Activated T-helper 1 cell treated with anti-CD3 and anti-CD28 coated beads, Interleukin-12 subunit alpha, Interleukin-12 subunit beta, Interleukin-2, Interleukin-4 antibody, amounts not matched to agents 30 ng/mL and 10 ng/mL and 1 ng/mL, durations not matched to agents 14 hours and 24 hours and 36 hours (primary cell): ENCODE measurements at places on chromosomes 6 and 20. TPM values are rescaled to one million over a fixed set of nuclear protein-coding genes. Genes with fewer than 3 reads are reported as not detected.

GCNT2 gene
- 2.0 and 3.0 TPM in 2 replicates for total RNA-seq

OPRL1 gene
- total RNA-seq = 0.16 and 0.20 TPM in 2 replicates

TNNC2 gene
- total RNA-seq = not detected in 2 replicates

KIAA0408 gene
- total RNA-seq = 14.7 and 16.9 TPM in 2 replicates

AIF1 gene
- total RNA-seq = 55.5 and 61.5 TPM in 2 replicates

CD109 gene
- 27.1 and 29.3 TPM in 2 replicates for total RNA-seq

DNA sequence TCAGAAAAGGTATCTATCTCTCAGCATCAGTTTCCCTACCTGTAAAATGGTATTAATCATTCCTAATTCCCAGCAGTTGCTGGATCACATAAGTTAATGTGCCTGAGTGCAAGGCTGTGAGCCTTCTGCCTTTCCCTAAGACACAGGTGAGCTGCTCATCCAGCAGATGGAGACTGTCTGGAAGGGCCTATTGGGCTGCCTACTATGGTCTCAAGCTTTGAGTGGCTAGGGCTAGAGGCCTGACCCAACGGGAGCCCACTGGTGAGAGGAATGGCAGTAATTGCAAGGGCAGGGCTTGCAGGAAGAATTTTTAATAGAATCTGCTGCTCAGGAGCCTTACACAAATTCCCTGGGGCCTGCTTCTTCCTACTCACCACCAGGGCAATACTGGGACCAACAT, 4.3 kb downstream of the KHDC1 start:
- no peak for DNase-seq

DNA sequence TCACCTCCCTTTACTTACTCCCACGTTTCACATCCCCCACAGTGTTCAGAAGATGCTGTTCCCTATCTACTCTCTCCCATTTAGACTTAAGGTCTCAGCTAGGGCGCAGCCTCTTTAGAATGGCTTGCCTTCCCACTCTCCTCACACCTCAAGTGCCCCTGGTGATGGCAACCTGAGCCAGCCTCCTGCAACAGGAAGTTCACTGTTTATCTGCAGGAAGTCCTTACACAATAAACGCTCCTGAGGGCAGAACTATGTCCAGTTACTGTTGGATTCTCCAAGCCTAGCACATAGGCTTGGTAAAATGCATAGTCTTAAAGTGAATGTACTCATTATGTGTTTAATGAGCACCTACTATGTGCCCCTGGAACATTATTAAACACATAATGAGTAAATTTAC, 21.9 kb upstream of the RAB22A start:
- no peak for DNase-seq

GRCh38 chr6:157206359-157206815, 116.9 kb downstream of the TMEM242 start:
- DNase-seq = no peak

GRCh38 chr6:69894578-69895347, 28.4 kb downstream of the COL19A1 start:
- no peak for DNase-seq

DNA sequence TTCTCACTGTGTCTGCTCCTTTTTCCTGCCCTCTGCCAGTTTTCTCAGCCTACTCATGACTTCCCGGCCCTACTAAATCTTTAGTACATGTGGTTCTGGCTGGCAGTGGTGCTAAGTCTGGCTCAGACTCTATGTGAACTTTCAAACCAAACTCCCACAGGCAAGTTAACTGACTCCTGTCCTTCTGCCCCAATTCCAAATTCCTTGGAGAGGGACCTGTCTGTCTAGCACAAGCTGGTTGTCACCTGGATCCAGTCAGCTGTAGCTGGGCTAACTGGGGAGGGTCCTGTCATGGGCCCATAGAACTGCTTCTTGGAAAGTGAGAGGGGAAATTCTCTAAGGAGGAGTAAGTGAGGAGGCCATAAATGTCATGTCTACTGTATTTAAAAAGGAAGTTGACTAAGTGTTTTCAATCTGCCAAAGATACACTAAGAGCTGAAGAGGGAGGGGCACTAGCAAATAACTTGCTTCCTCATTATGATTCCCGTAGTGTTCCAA, 240.1 kb downstream of the KCNQ5 start:
- no peak for DNase-seq

- DNase-seq = no peak
Measured at GRCh38 chr20:32057656-32058184, 5.7 kb downstream of the HCK start.

GRCh38 chr6:45438151-45438550, 60.4 kb upstream of the SUPT3H start:
- DNase-seq = no peak

DNA sequence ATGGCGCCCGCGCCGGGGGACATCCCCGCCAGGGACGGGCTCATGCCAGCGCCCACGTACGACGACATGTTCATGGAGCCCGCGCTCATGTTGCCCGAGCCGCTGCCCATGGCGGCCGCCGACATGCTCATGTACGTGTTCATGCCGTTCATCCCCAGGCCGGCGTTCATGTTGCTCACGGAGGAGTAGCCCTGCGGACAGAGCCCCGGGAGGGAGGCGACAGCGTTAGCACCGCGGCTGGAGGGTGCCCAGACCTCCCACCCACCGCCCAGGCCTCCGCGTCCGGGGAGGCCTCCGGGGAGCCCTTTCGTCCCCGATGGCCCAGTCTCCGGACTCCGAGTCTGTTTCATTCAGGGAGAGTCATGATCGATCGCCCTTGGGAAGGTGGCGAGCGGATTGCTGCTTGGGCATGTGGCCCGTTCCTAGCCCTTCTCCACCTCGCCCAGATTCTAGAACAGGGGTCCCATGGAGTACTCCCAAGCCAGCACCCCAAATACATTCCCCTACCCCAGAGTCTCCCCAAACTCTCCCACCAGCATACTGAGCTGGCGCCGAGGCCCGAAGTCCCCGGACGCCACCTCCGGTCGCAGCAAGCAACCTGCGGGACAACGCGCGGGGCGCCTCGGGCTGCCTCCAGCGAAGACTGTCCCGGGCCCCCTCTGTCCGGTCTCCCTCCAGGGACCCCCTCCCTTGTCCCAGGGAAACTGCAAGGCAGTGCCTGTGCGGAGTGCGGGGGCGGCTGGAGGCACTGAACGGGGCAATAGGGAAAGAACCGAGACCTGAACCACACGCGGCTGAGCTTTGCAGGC, 1.2 kb downstream of the FOXA2 start:
- no peak for DNase-seq

GRCh38 chr20:38304845-38305447, 990 bp downstream of the BPI start:
- DNase-seq = no peak

- DNase-seq = no peak
Measured at GRCh38 chr6:38495922-38496635, 143.7 kb downstream of the BTBD9 start.

GRCh38 chr20:62068997-62069396, 3.3 kb upstream of the TAF4 start:
- DNase-seq = no peak
